ENCODE measurements at places on chromosomes 13 and 19. TPM values are rescaled to one million over a fixed set of nuclear protein-coding genes. Genes with fewer than 3 reads are reported as not detected.

Gene GPR12
- not detected for polyA plus RNA-seq

Gene RYR1
- polyA plus RNA-seq: 237 TPM

Gene TTYH1
- polyA plus RNA-seq: 3.6 TPM

Gene SLC25A41
- polyA plus RNA-seq: 0.48 TPM

Gene ELAVL3
- polyA plus RNA-seq: 0.05 TPM

Gene CEACAM7
- polyA plus RNA-seq: not detected

Gene PSG5
- polyA plus RNA-seq: not detected

Gene MYO1F
- polyA plus RNA-seq: 5.5 TPM

Gene NUMBL
- polyA plus RNA-seq: 24.2 TPM

Gene ANGPTL4
- polyA plus RNA-seq: not detected

Gene MYPOP
- polyA plus RNA-seq: 3.0 TPM

Gene CYP2S1
- polyA plus RNA-seq: 0.46 TPM

Gene RNASEH2A
- not detected for polyA plus RNA-seq

Gene C3
- polyA plus RNA-seq: 5.4 TPM

Gene SYNE4
- 0.08 TPM for polyA plus RNA-seq

Gene FFAR2
- polyA plus RNA-seq: 0.41 TPM

Gene NKG7
- polyA plus RNA-seq: 1.1 TPM

Gene NCAN
- 0.52 TPM for polyA plus RNA-seq

Gene CD37
- 29.3 TPM for polyA plus RNA-seq

Gene IGLON5
- polyA plus RNA-seq: 0.61 TPM

Gene RNF17
- polyA plus RNA-seq: 1.4 TPM

Gene EID2
- 9.1 TPM for polyA plus RNA-seq

Gene ADGRE3
- polyA plus RNA-seq: not detected

Measured in muscle of arm (tissue), 14 donors.